K562 (cell line): ENCODE measurements at places on chromosomes 3 and 15. TPM values are rescaled to one million over a fixed set of nuclear protein-coding genes. Genes with fewer than 3 reads are reported as not detected.

The EPHA3 gene
- not detected in 2 replicates for polyA plus RNA-seq

GRCh38 chr15:55108448-55108847, 88.3 kb downstream of the RSL24D1 start:
- no peak overlapping the region for H3K27ac ChIP-seq
- H3K4me3 ChIP-seq, result no peak overlapping the region
- no peak for DNase-seq
- H3K27me3 ChIP-seq, result no peaks in the 10 kb centered on the region
- no peaks in the 10 kb centered on the region for H3K36me3 ChIP-seq

DNA sequence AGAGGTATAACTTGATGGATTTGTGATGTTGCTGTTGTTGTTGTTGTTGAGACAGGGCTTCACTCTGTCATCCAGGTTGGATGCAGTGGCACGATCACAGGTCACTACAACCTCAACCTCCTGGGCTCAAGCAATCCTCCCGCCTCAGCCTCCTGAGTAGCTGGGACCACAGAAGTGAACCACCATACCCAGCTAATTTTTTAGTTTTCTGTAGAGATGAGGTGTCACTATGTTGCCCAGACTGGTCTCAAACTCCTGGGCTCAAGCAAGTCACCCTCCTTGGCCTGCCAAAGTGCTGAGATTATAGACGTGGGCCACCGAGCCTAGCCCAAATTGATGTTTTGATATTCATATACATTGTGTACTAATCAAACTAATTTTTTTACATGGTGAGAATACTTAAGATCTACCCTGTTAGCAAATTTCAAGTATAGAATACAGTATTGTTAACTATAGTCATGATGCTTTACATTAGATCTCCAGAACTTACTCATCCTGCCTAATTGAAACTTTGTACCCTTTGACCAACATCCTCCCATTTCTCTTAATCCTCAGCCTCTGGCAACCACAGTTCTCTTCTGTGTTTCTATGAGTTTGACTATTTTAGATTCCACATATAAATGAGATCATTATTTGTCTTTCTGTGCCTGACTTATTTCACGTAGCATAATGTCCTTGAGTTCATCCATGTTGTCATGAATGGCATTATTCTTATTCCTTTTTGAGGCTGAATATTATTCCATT, 23.2 kb downstream of the LMCD1 start:
- no peak overlapping the region for H3K27ac ChIP-seq
- H3K4me3 ChIP-seq, result no peak overlapping the region
- DNase-seq, result no peak
- no peaks in the 10 kb centered on the region for H3K27me3 ChIP-seq
- no peaks in the 10 kb centered on the region for H3K36me3 ChIP-seq

DNA sequence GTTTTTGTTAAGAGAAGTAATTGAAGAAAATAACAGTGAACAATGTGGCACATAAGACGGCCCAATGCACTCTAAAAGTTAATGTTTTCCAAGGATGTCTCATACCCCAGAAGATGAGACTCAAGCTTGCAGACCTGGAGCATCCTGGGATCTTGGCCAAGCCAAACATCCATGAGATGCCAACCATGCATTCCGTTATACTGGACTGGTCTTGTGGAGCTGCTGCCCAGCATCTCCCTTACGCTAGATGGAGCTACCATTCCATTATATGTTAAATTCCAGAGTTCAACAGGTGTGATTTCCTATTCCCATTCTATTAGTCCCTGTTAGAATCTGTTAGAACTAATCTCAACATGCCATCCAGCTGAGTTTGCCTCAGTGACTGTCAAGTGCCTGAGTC, 181.8 kb downstream of the PDCD6IP start:
- no peaks in the 10 kb centered on the region for H3K36me3 ChIP-seq
- DNase-seq, result peak; percentile 20
- H3K27me3 ChIP-seq, result no peaks in the 10 kb centered on the region
- H3K4me3 ChIP-seq, result no peak overlapping the region
- no peak overlapping the region for H3K27ac ChIP-seq

- no peaks in the 10 kb centered on the region for H3K27me3 ChIP-seq
- no peak for DNase-seq
- no peak overlapping the region for H3K27ac ChIP-seq
- no peaks in the 10 kb centered on the region; the same call in 2 of the 3 replicates for H3K36me3 ChIP-seq
- H3K4me1 ChIP-seq, result no peaks in the 10 kb centered on the region; the same call in 2 of the 3 replicates
- H3K4me3 ChIP-seq, result no peak overlapping the region
These were observed 86.3 kb downstream of the LMLN start for GRCh38 chr3:198046120-198046857.
